ENCODE measurements at places on chromosomes 12 and 14. TPM values are rescaled to one million over a fixed set of nuclear protein-coding genes. Genes with fewer than 3 reads are reported as not detected.

Gene KLRB1
- not detected for total RNA-seq

GRCh38 chr12:89363582-89363981, 11.3 kb upstream of the DUSP6 start:
- no peak overlapping the region for H3K27ac ChIP-seq
- no peak overlapping the region for H3K4me3 ChIP-seq
- no peak for DNase-seq

DNA sequence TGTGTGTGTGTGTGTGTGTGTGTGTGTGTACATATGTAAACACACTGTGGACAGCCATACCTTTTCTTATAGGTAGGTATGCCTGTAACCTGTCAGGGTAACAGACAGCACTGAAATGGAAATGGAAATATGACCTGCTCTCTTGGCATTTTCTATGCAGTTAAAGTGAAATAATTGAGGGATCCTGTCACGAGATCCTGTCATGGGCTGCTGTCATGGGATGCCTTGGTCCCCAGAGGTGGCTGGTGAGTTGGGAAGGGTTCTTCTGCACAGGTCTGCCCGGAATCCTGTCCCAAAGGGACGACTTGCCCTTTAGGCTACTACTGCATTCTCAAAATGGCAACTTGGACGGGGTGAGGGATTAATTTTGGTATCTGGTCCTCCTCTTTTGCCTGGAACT, 47.3 kb downstream of the ELK3 start:
- no peak overlapping the region for H3K27ac ChIP-seq
- no peaks in the 10 kb centered on the region for H3K36me3 ChIP-seq
- no peak for DNase-seq
- no peaks in the 10 kb centered on the region for H3K27me3 ChIP-seq
- H3K4me1 ChIP-seq, result no peaks in the 10 kb centered on the region
- no peak overlapping the region for H3K4me3 ChIP-seq

GRCh38 chr14:84288781-84289180, 1241.2 kb upstream of the FLRT2 start:
- no peak overlapping the region for H3K4me3 ChIP-seq
- no peak overlapping the region for H3K27ac ChIP-seq
- H3K27me3 ChIP-seq, result no peaks in the 10 kb centered on the region

Data from H9 (cell line).